ENCODE measurements at places on chromosomes 3 and 15.

- DNase-seq: peak; percentile 49
These were observed 68.8 kb downstream of the ANXA2 start for GRCh38 chr15:60328852-60329443.

- peak; percentile 7 for DNase-seq
These were observed 168.9 kb downstream of the CNTN3 start for GRCh38 chr3:74445541-74445940.

DNA sequence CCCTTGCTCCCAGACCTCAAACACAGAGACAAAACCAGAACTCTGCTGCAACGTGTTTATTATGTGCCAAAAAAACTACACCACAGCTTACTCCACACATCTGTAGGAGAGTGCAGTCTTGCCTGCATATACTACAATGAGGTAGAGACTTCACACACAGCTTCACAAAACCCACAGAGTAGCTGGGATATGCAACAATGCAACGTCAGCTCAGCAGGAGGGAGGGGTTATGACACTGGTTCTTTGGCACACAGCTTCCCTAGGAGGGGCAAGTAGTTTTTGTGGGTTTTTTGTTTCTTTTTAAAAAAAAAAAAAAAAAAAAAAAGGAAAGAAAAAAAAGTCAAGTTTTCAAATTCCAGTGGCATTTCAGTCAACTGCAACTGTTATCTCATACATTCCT is 2.9 kb upstream of the RPS17 start:
- peak; percentile 88 for DNase-seq

DNA sequence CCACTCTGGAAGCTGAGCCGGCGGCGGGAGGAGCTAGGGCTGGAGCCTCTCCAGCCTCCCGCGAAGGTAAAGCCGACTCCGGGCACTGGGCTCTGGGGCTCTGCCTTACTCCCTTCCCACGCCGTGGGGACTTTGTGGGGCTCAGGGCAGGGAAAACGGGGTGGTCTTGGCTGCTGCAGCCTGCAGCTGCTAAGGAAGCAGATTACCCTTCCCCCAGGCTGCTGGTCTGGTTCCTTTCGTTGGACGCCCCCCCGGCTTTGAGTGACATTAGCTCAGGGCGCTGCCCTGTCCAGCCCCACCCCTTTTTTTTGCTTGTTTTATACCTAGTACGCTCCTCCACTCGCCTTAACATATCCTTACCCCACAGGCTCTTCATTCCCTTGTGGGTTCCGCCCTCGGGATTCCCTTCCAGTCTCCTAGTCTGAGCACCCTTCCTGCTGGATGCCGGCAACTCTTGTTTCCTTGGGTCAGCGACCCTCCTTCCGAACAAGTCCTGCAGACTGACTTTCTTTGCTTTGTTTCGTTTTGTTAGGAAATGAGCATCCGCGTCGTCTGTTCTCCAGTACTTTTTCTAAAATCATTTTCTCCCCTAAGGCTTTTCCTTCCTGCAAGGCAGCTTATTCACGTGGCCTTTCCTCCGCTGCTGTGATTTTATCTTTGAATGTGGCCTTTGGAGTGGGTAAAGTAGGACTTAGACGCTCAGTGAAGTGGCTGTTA is 551 bp downstream of the DNAJC13 start:
- peak; percentile 83 for DNase-seq

DNA sequence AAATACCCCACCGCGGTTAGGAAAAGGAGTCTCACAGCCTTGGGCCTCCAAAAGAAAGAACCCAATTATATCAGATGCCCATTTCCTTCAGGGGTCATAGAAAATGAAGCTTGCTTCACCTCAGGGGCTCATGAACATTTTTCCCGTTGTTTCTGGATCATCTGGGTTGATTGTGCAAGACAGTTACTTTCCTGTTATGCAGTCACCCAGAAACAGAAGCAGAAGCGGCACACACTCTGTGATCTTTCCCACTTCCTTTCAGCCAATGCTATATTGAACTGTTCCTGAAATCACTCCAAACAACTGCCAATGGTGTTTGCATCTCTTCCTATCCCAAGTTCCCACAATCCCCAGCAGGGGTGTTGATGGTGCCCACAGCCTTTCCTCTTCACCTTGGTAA is 295.6 kb upstream of the RASGRP1 start:
- no peak for DNase-seq

GRCh38 chr3:192794216-192794615 is 66.9 kb upstream of the FGF12 start:
- DNase-seq: no peak

DNA sequence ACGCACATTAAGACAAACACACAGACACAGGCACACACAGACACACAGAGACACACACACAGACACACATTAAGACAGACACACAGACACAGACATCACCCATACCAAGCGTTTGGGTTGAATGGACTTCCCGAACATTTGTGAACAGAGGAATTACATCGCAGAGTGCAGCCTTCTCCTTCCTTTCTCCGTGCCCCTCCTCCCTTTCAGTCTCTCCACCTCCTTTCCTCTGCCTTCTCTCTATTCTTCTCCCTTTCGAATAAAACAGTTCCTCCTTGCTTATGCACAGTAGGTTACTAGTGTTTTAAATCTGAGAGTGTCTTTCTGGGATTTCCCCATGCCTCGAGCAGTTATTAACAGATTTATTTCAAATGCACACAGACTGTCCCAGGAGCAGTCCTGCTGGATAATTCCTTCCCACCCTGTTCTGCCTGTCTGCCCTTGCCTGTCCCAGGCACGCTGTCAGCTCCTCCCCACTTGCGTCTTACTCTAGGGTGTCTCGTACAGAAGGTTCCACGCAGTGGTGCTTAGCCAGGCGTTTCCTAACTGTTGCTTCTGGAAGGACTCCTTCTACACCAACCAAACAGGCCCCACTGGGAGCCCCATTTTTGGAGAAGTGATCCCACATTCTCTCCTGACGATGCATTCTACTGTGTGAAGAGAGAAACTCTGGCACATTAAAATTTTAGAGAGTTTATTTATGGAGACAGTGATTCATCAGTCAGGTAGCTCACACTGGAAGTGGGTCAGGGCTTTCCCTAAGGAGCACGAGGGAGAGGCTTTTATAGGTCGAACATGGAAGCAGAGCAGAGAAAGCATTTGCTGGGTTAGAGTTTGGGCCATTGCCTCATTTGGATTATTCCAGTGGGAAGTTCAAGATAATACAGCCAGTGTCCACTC is 163.8 kb downstream of the SV2B start:
- peak; percentile 51 for DNase-seq

DNA sequence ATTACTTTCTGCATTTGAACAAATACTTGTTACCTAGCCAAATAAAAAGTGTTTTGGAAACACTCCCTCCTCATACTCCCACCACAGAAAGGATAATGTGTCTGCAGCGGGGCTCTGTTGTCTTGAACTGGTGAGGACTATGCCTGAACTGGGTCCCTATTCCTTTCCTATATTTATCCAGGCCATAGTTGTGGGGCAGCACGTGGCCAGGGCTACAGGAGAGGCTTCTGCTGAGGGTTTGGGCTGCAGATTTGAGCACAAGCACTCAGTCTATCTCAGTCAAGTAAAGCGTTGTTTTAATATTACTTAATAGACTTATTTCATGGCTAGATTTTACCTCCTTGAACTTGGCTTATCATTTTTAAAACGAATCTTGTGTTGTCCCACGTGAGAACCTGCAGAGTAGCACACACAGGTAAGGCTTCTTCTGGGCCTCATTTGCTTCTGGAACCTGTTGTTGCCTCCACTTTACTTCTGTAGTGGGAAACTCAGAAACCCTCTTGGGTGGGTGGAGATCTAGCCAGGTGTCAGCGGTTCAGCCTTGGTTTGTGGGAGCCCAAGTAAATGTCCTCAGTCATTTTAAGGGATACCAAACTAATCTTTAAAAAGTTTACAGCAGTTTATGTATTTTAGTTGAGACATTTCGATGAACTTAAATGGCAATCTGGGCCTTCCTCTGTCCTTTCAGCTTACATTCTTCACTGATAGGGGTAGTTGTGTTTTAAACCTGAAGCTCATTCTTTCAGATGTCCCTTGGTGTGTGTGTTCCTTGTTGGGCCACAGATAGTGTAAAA is 51.1 kb downstream of the TRIM71 start:
- no peak for DNase-seq

GRCh38 chr15:28033443-28033842 is 65.7 kb downstream of the OCA2 start:
- no peak for DNase-seq

DNA sequence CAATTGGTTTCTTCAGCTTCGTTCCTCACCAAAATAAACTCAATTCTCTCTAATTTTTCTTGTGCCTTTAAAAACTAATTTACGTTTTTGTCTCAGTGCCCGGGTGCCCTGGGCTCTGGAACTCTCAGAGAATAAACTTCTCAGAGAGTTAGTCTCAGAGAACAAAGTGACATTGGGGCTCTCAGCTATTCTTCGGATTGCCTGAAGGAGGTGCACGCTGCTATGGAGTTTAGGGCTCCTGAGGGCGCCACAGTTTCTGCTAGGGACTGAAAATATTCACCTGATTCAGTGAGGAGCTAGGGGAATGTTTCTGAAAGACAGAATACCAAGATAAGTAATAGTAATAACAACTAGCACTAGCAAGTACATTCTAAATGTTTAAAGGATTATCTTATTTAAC is 22.7 kb downstream of the ZIC4 start:
- DNase-seq: no peak

- DNase-seq: peak; percentile 97
These were observed 45.1 kb upstream of the PLXND1 start for GRCh38 chr3:129651435-129652202.

- DNase-seq: no peak
These were observed 124.6 kb downstream of the FOXB1 start for GRCh38 chr15:60128710-60129109.

DNA sequence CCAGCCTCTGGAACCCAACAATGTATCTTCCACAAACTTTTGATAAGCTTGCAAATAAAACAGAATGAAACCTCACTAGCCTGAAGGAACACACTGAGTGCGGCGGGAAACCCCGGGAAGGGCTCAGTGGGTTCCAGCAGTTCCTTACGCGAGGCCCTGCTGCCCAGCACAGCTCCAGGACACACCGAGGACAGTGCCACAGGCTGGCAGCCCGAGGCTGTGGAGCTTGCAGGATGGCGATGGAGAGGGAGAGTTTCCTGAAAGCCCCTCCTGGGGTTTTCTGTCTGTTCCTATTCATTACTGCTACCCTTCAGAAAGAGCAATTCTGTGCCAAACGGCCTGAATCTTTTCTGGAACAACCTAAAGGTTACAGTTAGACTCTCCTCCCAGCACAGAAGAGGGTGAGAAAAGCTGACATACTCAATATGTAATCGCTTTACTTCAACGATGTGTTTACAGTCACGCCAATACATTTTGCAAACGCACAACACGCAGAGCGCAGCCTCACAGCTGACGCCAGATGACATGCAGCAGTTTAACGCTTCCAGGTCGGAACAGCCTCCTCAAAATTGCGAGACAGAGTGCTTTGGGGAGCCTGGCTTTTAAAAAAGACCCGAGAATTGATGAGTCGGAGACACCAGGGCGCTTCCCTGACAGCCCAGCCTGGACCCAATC is 57.1 kb upstream of the RPL32 start:
- DNase-seq: no peak

DNA sequence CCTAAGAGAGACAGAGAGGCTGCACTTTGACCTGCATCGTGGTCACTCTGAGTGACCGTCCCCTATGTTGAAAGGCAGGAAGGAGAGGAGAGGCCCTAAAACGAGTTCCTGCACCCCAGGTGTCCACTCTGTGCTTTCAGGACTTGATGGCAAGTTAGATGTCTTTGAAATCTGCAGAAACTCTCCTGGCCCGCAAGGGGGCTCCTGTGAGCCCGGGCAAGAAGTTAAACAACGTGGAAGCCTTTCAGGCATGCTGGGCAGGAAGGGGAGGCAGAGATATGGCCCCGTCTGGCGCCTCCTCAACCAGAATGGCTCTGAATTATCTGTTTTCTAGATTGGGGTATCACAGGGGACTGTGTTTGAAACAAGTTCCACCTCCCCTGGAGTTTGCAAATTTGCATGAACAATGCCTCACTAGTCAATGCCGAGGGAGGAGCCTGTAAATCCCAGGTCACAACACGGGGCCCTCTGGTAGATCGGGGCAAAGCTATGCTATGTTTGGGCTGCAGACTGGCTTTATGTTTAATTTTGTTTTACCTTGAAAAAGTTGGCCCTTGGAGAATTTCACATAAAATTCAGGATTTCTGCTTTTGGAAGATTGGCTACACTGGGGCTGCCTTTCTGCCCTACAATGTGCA is 9.8 kb downstream of the CTXND1 start:
- DNase-seq: peak; percentile 56

DNA sequence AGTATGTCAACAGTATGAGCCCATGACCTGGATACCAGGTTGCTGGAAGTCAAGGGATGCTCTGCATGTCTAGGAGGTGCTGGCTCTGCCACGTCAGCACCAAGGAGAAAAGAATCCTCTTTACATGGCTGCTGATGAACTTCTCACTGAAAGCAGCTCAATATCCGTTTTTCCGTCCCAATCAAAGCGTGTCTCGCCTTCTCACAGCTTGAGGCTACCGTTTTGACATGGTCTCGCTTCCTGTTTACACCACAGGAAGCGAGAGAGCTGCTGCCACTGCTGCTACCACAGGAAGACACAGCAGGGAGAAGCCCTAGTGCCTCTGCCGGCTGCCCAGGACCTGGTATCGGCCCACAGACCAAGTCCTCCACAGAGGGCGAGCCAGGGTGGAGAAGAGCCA is 27.3 kb downstream of the STARD5 start:
- DNase-seq: no peak

GRCh38 chr3:153951276-153951675 is 169.9 kb upstream of the ARHGEF26 start:
- no peak for DNase-seq

DNA sequence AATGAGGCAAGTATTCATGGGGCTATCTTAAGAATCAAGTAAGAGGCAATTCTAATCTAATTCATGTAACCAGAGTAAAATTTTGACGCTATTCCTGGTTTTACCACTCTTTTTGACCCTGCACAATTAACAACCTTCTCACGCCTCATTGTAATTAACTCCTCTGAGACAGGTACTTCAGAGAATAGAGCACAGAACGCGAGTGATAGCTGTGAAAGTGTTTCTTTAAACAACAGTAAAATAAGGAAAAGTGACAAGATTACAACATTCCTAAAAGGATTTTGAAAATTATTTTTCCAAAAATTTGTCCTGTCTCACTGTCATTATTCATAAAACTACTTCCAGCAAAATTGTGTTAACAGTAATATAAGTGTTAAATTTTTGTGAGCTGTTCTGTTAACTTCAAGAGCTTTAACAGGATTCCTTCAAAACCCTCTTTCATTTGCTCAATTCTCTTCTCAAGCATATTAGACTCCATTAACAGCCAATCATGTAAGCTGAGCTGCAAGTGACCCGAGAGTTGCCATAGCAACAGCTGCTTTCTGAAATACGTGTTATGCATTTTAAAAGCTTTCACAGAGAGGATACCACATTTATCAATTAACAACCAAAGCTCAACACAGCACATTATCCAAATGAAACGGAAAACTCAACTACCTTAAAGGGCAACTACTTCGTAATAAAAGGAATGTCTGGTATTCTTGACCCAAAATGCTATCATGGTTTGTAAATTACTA is 93.1 kb downstream of the STAG1 start:
- peak; percentile 84 for DNase-seq

DNA sequence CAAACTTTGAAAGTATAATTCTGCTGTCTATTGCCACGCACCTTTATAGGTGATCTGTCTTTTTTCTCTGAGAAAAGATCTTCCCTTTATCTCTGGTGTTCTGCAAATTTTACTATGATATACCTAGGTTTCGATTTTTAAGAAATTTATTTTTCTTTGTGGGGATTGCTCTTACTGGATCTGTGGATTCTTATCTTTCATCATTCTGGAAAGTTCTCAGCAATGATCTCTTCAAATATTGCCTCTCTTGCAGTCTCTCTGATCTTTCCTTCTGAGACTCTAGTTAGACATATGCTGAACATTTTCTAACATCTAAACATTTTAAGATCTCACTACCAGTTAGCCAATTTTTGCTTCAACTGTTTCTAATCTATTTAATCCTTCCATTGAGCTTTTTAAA is 47.0 kb upstream of the ATOSA start:
- DNase-seq: no peak

GRCh38 chr3:87350367-87351199 is 74.2 kb upstream of the POU1F1 start:
- peak; percentile 58 for DNase-seq
